ENCODE measurements at places on chromosomes 12 and 14.

DNA sequence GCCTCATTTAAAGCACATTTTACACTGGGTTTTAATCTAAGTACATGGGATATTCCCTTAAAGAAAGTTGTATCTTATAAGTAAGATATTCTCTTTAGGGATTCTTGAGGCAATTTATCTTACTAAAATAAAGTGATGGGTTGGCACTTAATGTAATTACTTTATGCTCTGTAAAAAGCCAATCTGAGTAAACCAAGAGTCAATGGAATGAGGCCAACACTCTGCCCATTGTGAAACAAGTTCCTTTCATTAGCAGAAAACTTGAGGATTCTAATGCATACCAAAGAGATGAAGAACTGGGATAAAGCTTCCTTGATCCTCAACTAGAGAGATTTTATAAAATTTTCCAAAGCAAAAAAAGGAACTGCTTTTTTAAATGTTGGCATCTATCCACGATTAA is 121.2 kb downstream of the METTL25 start:
- no peak for DNase-seq

DNA sequence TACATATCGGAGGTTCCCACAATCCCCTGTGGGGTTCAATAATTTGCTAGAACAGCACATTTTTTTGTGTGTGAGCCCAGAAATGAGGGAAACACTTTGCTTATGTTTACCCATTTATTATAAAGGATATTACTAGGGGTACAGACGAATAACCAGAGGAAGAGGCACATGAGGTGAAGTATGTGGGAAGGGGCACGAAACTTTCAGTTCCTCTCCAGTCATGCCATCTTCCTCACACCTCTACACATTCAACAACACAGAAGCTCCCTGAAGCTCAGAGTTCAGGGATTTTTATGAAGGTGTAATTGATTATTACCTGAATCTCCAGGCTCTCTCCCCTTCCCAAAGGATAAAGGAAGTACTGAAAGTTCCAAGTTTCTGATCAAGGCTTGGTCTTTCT is 30.2 kb upstream of the DYRK2 start:
- DNase-seq = no peak

DNA sequence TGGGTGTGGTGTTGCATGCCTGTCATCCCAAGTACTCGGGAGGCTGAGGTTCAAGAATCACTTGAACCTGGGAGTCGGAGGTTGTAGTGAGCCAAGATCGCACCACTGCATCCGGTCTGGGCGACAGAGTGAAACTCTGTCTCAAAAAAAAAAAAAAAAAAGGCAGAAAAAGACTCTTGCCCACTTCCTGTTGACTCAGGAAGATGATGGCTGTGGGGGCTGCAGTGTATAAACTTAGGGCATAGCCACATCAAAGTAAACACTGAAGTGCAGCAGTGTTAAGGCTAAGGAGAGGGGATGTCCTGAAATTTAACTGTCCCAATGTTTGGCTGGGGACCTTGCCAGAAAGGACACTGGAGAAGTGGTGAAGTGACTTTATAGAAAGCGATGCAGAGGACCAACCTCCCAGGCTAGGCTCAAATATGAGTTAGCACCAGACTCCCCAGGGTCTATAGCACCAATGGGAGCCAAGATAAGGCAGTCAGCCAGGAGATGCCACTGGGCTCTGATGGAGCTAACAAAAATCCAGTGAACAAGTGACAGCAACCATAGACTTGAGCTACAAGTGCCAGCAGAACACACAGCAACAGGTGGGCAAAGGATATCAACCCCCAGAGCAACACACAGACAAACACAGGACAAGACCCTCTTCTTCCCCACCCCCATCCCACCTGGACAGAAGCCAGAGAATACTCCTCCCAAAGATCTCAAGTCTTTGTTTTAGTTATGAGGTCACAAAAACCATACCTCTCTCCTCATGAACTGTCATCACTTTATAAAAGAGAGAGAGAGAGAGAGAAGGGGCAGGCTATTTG is 28.0 kb downstream of the NELL2 start:
- no peak for DNase-seq

- DNase-seq = no peak
Measured at GRCh38 chr12:79870916-79871315, 64.0 kb downstream of the PPP1R12A start.

DNA sequence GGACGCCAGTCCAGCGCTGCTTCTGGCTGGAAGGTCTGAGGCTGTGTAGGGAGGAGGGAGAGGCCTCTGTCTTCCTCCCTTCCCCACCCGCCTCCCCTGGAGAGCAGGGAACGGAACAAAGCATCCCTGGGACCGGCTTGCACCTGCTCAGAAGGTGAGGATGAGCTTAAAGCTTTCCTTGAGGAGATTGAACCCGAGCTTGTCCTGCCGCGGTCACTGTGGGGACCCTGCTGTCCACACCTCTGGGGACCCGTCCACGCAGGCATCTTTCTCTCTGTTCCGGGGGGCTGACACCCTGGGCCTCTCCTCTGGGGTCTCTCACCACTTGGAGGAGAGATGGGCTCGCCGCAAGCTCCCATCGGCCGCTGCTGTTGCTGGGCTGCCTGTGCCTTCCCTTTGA is 33.2 kb upstream of the SFSWAP start:
- DNase-seq = no peak

DNA sequence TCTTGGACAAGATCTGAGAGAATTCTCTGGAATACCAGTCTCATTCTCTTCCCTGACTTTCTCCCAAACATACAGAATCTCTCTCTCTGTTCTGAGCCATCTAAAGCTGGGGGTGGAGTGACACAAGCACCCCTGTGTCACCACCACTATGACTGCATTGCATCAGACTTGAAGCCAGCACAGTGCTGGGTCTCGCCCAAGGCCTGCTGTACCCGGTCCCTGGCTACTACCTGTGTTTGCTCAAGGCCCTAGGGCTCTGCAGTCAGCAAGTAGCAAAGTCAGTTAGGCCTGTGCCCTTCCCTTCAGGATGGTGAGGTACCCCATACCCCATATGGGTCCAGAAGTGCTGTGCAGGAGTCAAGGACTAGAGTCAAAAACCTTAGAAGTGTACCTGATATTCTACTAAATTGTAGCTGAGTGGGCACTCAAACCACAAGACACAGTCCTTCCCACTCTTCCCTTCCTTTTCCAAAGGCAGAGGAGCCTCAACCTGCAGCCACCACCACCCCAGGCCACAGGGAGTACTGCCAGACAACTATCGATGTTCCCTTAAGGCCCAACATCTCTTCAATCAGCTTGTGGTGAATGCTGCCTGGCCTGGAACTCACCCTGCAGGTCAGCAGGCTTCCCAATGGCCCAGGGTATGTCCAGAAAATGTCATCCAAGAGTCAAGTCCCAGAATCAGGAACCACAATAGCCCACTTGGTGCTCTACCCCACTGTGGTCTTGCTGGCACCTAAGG is 21.2 kb upstream of the RDH16 start:
- DNase-seq = no peak
